ENCODE measurements at places on chromosomes 12 and 14.

DNA sequence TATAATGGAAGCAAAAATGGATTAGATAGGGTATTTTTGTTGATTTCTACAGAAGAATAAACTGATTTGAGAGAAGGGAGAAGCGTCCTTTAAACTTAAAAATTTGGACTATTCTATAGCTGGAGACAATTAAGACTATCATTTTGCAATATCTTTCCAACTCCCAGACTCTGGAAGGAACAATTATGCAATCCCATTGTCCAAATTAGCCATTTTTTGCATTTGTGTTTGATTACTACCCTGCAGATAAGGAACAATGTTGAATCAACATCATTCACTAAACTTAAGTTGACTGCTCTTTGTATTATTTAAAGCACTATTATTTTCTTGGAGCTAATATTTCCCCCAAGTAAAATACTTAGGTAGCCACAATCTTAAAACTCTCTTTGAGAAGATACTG lies 34.8 kb upstream of the SELPLG start:
- DNase-seq = no peak

- DNase-seq = no peak
These were observed 31.3 kb upstream of the KCNA5 start for GRCh38 chr12:5012337-5012736.

- no peak for DNase-seq
These were observed 781.5 kb downstream of the SLC6A15 start for GRCh38 chr12:84131076-84131475.

DNA sequence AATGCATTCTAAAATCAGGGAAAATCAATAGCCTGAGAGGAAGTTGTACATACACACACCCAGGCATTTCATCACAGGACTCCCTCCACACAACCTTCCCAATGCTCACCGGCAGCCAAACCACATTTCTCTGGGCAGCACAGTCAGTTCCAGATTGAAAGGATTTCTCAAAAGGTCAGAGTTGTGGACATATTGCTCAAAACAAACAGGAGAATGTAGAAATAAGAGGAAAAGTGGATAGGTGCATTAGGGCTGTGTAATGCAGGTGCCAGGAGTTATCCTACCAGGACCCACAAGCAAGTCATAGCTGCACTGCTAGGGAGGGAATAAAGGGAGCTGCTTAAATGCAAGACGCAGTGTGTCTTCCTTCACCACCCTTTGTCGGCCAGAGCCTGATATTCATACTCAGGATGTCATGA lies 62.9 kb downstream of the GCH1 start:
- DNase-seq = no peak

DNA sequence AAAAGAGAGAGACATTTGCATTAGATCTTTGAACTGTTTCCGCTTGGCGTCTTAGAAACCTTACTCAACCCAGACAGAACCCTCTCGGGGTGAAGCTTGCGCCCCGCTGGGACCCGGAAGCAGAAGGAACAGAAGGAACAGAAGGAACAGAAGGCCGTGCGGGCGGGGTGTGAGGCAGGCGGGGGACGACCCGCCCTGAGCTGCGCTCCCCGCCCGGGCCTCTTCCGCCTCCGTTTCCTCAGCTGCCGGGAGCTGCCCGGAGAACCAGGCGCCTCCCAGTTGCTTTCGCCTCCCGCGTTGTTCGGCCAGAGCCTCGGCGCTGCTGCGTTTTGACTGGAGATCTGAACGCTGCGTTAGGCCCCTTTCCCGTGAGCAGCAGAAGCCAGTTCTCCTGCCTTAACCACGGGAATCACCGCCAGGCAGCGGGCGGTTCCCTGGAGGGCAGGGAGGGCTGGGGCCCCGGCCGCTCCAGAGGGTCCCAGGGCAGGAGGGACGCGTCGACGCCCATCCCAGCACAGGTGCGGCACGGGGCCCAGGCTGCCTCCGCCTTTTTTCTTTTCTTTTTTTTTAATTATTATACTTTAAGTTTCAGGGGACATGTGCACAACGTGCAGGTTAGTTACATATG lies 19.3 kb upstream of the MMP17 start:
- DNase-seq = no peak
